NCI-H82 (cell line): ENCODE measurements at places on chromosomes 4 and X.
A peak's percentile ranks its signal among the peaks of the same experiment; 100 is the strongest.

GRCh38 chr4:74873545-74874301, 59.2 kb upstream of the PARM1 start:
- no peak for DNase-seq

- DNase-seq, result peak; percentile 57
Observed at GRCh38 chr4:38131371-38132091, 171.3 kb downstream of the PTTG2 start.

DNA sequence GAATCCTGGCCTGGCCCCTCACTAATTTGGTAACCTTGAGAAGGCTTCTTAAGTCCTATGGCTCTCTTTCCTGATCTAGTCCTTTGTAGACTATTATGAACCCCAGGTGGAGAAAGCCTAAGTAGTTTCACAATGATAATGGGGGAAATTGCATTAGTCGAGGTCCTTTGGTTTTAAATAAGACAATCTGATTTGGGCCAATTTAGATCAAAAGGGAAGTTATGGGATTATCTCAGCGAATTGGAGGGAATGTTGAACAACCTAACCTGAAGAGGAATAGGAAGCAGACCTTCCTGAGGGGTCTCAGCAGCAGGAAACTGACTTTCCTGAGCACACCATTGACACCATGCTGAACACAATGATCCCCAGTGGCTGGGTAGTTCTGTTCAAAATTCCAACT, 331.5 kb downstream of the PRDM5 start:
- DNase-seq, result no peak

- DNase-seq, result no peak
Observed at GRCh38 chr4:142752202-142752786, 93.8 kb downstream of the INPP4B start.

DNA sequence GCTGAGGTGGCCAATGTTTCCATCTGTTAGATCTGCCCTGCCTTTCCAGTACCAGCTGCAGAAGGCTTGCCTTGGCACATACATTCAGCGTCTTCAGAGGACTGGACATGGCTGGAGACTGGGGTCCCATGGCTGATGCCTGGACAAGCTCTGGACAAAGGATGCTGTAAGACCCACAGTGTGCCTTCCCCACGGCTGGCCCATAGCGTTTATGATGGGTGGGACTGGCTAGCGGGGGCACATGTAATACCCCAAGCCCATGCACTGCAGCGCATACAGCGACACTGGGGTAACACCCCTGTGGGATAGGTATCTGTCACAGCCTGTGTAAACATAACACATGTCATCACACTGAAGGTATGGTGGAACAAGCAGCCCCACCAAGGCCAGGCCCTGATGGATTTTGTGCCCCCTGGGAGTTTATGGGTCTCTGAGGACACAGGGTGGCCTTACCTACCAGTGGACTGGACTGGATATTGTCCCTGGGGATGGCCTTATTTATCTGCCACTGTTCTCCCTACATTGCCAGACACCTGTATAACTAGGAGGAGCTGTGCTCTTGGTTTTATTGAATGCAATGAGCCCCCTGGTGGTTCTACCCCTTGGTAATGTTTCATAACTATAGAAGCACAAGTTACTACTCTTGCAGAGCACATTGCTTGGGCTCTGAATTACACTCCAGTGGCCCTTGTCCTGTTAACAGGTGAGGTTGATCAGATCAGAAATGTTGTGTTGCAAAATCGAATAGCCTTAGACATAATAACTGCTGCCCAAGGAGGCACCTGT, 34.3 kb upstream of the TACR3 start:
- peak; percentile 7 for DNase-seq

- no peak for DNase-seq
Observed at GRCh38 chr4:1378559-1379231, 27.5 kb downstream of the NKX1-1 start.

DNA sequence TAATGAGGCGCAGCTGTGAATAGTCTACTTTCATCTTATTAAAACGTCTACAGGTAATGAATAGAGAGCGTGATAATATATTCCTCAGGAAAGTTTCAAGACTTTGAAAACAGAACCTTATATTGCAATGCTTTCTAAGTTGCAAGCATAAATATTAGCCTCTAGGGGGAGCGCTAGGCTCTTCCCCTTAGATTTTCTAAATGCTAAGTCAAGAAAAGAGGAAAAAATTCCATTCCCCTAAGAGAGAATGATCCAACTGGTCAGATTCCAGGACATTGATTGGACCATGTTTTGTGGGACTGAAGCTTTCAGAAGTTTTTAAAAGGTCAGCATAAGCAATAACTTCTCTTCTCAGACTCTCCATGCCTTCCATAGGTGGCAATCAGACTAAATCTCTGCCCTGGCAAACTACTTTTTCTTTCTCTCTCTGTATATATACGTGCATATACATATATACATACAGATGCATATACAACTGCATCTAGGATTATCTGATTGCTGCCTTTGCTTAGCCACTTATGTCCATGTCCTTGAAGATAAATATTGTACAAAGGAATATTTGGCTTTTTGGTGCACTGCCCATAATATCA, 492.9 kb downstream of the INPP4B start:
- peak; percentile 78 for DNase-seq

DNA sequence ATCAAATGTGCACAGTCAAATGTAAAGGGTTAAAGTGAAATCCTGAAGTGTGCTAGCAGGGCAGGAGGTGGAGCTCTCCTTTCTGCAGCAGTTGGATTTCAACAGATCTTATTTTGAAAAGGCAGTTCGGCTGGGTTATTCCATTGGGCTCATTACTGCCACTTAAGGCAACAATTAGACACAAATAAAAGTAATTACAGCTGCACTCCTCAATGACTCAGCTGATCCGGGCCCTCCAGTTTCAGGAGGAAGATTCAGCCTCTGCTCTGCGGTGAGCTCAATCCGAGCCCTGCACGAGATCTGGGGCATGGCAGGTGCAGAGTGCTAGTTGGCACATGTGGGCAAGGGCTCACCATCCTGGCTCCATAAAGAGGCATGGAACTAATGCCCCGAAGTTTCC, 85.4 kb downstream of the PHKA2 start:
- DNase-seq, result no peak

DNA sequence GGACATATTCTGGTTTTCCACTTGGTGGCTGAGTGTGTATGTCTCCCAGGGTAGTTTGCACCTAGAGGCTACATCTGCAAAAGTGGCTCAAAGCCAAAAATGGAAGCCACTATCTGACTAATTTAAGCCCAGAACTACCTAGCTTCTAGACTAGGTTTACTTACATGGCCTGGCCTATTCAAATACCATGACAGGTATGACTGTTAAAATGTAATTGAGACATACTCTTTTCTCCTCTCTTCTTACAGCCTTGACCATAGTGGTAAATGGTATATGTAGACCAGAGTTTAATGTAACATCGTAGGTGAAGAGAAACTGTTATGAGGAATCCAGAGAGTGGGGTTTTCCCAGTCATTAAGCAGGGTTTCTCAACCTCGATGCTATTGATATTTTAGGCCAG, 2.6 kb upstream of the TRPC5 start:
- DNase-seq, result no peak

- DNase-seq, result peak; percentile 93
Observed at GRCh38 chrX:69603566-69604194, 12.2 kb upstream of the EDA start.

DNA sequence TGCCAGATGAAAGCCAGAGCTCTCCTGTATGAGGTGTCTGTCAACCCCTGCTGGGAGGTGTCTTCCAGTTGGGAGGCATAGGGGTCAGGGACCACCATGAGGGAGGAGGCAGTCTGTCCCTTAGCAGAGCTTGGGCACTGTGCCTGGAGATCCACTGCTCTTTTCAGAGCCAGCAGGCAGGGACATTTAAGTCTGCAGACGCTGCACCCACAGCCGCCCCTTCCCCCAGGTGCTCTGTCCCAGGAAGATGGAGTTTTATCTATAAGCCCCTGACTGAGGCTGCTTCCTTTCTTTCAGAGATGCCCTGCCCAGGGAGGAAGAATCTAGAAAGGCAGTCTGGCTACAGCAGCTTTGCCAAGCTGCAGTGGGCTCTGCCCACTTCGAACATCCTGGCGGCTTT, 893.6 kb downstream of the ADGRL3 start:
- DNase-seq, result no peak

- DNase-seq, result no peak
Observed at GRCh38 chrX:20147561-20147960, 5.9 kb upstream of the EIF1AX start.

- DNase-seq, result no peak
Observed at GRCh38 chr4:147760176-147760575, 28.3 kb downstream of the ARHGAP10 start.

GRCh38 chr4:80215449-80216052, 18.2 kb downstream of the PRDM8 start:
- DNase-seq, result peak; percentile 46

- DNase-seq, result peak; percentile 23
Observed at GRCh38 chr4:137213372-137214173, 318.7 kb downstream of the PCDH18 start.

GRCh38 chr4:104064646-104065577, 345.1 kb upstream of the TACR3 start:
- DNase-seq, result peak; percentile 80

GRCh38 chr4:4542774-4543485, 1.1 kb upstream of the STX18 start:
- DNase-seq, result peak; percentile 45

DNA sequence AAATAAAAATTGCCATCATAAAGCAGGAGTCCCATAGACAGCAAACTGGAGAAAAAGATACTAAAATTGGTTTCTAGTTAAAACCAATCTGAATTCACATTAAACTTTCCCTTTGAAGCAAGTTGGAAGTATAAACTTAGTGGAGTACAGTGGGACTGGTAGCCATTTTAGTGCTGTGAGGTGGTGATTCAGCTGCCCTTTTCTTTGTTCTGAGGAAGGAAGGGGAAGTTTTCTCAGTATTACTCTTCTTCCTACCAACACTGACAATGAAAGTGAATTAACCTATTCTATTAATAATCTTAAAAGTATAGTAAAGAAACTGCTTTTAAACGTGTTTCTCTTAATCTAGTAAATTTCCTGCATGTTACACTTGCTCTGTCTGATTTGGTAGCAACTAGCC, 36.7 kb downstream of the SLC9A6 start:
- no peak for DNase-seq

- DNase-seq, result no peak
Observed at GRCh38 chr4:88865466-88865865, 167.8 kb upstream of the NAP1L5 start.

DNA sequence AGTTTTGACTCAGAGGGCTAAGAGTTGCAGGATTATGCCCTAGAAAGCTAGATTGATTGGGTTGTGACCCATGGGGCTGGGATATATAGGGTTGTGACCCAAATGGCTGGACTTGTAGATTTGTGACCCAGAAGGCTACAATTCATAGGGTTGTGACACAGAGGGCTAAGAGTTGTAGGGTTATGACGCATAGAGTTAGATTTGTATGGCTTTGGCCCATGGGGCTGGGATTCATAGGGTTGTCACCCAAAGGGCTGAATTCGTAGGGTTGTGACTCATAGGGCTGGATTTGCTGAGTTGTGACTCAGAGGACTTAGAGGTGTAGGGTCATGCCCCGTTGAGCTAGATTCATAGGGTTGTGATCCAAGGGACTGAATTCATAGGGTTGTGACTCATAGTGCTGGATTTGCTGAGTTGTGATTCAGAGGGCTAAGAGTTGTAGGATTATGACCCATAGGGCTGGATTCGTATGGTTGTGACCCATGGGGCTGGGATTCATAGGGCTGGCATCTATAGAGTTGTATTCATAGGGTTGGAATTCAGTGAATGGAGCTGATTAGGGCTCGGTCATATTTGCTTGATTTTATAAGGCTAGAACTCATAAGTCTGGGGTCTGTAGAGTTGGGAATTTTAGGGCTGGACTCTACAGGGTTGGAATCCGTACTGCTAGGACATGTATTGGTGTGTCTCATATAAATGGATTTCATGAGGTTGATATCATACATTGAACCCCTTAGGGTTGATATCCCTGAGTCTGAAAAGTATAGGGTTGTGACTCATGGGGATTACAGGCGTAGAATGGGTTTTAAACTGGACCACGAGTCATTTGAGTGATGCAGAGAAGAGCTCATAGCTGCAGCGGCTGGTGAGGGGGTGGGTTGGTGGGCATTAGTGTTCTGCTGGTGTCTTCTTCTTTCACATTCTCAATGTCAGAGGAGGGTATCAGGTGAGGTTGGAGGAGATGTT, 125.7 kb downstream of the CRLF2 start:
- no peak for DNase-seq

- DNase-seq, result no peak
Observed at GRCh38 chrX:135315864-135316263, 6.6 kb downstream of the ETDC start.

DNA sequence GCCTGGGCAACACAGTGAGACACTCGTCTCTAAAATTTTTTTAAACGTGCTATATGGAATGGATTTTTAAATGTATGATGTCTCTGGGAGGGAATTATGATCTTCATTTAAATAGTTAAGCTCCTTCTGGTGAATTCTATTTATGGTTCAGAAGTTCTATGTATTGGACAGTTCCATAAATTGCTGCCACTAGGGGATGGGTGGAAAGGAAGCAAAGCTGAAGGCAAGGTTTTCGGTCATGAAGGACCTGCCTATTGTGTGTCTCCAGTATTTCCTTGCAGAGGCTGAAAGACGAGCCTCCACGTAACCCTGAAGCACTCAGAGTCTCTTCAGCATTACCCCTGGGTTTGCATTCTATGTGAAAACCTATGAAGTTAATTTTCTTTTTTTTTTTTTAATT, 451.5 kb upstream of the FAT1 start:
- DNase-seq, result no peak

DNA sequence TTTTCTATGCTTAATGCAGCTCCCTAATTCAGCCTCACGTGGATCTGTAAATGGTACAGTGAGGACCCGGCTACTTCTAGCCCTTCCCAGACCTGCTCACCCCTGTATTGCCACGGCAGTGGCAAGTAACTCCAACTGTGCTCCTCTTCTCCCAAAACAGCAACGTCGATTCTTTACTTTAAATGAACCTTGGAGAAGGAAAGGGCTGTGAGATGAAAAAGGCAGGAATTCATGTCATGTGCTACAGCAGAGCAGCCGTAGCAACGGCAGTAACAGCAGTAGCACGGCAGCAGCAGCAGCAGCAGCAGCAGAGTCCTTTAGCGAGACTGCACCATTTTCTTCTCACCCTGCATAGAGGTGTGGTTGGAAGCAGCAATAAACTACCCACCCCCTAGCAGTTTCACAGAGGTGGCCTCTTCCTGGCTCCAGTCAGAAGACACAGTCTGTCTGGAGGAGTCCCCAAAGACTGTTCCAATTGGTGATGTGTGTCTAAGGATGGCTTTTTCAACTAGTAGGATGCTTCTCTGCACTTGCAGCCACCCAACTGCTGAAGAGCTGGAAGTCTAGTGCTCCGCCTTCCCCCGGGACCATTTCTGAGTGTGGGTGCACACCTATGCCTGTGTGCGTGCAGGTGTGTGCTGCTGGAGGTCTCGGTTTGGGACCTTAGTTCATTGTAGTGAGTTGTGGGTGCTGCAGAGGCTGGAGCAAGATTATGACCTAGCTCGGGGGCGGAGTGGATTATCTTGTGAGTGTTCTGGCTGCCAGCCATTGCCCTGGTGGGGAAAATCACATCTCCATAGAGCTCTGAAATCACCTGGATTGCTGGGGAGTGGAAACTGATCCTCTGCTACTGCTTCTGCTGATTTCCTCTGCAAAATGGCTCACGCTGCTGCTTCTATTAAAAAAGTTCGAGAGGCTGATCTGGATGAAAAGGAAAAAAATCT, 67.2 kb downstream of the ANK2 start:
- DNase-seq, result peak; percentile 61

GRCh38 chr4:184977747-184978146, 40.5 kb upstream of the HELT start:
- DNase-seq, result no peak

GRCh38 chr4:27010334-27010940, 149.8 kb downstream of the STIM2 start:
- DNase-seq, result peak; percentile 62
